ENCODE measurements at places on chromosomes 6 and 20.

DNA sequence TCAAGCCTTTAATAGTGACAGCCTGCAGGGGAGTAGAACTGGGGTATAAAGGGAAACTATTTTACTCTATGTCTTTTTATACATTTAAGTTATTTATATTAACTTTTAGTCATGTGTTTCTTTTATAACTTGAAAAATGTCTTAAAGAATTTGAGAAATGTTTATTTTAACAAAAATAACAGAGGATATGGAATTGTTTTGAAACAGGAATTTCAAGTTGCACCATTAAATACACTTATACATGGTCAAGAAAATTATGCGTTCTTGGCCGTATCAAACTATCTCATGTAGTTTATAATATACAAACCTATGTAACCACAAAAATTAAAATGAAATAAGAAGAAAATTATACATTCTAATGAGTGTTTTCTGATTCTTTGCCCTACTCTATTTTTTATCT, 282.7 kb downstream of the GRIK2 start:
- DNase-seq, result no peak

DNA sequence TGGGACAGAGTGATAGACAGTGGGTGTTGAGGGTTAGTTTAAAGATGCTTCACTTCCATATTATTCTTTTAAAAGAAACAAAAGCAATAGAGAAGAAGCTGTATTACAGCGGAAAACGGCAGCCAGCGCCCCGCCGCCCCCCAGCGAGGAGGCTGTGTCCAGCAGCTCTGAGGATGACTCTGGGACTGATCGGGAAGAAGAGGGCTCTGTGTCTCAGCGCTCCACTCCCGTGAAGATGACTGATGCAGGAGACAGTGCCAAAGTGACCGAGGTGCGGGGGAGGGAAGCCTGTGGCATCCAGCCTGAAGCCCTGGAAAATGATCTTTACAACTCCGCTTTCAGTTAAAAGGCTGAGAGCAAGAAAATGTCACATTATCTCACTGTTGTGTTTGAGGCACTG, 100.2 kb downstream of the FIG4 start:
- no peak for DNase-seq

GRCh38 chr6:33785778-33786177, 3.2 kb downstream of the LEMD2 start:
- peak; percentile 60 for DNase-seq

GRCh38 chr6:132190815-132191175, 210.5 kb downstream of the MOXD1 start:
- peak; percentile 77 for DNase-seq

DNA sequence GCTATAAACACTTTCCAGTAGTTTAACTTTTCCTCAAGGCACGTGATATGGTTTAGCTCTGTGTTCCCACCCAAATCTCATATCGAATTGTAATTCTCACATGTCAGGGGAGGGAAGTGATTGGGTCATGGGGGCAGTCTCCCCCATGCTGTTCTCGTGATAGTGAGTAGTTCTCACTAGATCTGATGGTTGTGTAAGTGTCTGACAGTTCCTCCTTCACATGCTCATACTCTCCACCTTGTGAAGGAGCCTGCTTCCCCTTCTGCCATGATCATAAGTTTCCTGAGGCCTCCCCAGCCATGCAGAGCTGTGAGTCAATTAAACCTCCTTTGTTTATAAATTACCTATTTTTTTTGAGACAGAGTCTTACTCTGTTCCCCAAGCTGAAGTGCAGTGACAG, 127.9 kb downstream of the DTNBP1 start:
- no peak for DNase-seq

- no peak for DNase-seq
These were observed 13.8 kb upstream of the RNF8 start for GRCh38 chr6:37339741-37340638.

- no peak for DNase-seq
These were observed 33.5 kb upstream of the LRFN2 start for GRCh38 chr6:40620574-40621240.

DNA sequence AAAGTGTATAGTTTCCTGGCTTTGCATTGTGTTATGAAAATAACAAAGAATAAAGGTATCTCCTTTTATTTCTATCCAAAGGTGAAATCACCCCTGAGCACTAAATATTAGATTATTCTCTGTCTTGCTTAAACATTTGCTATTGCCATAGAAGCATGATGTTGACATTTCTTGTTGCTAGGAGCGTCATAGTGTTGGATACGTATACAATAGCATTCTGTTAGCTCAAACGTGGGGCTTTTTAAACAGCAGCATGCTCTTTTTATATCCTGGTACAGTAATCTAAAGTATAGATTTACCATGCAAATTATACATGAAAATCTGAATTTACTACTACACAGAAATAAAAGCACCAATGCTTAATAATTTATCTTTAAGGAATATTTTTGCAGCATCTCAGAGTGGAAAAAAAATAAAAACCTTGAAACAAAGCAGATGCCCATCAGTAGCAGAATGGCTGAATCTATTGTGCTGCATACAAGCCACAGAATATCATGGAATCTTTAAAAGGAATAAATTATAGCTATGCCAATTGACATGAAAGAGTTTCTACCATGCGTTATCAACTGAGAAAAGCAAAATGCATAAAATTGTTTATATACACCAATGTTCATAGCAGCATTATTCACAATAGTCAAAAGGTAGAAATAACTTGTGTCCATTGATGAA, 9.6 kb upstream of the HSF2 start:
- DNase-seq, result no peak

GRCh38 chr6:105112577-105112976, 67.2 kb downstream of the POPDC3 start:
- no peak for DNase-seq

- DNase-seq, result no peak
These were observed 3.0 kb upstream of the GSTA5 start for GRCh38 chr6:52843605-52844004.

DNA sequence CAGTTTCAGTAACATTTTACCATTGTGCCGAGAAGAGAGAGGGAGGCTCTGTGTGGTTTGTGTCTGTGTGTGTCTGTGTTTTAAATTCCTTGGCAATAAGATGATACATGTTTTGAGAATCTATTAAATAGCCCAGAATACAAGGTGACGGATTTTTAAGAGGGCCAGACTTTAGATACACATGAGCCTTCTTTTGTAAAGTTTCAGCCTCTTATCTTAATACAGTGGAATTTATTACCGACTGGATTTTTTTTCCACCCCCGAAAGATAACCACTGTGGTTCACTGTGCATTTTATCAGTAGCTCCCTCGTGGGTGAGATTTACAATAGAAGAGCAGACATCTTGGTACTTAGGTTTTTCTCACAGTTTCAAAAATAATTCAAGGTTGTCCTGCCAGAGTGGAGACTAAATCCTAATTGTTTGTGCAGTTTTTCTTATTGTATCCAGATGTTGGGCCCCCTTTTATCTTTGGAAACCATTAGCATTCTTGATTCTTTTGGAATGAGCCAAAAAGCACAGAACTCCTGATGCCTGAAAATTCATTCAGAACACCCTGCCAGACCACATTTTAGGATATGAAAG, 49.9 kb downstream of the STK4 start:
- no peak for DNase-seq

Measured in AG08395 (cell line).